Left renal pelvis (tissue), 4 donors: ENCODE measurements at places on chromosomes 1 and 21. TPM values are rescaled to one million over a fixed set of nuclear protein-coding genes. Genes with fewer than 3 reads are reported as not detected.

DNA sequence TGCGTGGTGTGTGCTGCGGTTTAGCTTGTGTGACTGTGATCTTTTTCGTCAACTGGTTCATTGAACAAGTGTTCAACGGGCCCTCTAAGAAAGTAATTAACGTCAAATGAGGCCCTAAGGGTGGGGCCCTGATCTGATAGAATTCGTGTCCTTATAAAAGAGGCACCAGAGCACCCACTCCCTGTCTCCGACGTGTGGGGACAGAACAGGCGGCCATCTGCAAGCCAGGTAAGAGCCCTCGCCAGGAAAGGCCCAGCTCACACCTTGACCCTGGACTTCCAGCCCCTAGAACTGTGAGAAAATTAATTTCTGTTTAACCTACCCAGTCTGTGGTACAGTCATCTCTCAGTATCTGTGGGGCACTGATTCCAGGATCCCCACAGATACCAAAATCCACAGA lies 20.4 kb upstream of the SAMD11 start:
- no peak for DNase-seq

Gene UBR4
- 76.8 TPM for polyA plus RNA-seq

- DNase-seq, result no peak
Observed at GRCh38 chr1:223810586-223810985, 35.2 kb downstream of the TP53BP2 start.

GRCh38 chr1:218496561-218496960 lies 151.4 kb downstream of the TGFB2 start:
- DNase-seq, result no peak

- DNase-seq, result no peak
Observed at GRCh38 chr21:31220575-31220974, 123.5 kb downstream of the TIAM1 start.

GRCh38 chr1:244836135-244836521 lies 670 bp downstream of the COX20 start:
- no peak for DNase-seq

Gene NBPF9
- 48.6 TPM for polyA plus RNA-seq

Gene KRTAP7-1
- not detected for polyA plus RNA-seq

- DNase-seq, result no peak
Observed at GRCh38 chr1:14593302-14593701, 5.2 kb upstream of the KAZN start.
